ENCODE measurements at places on chromosomes 4 and X.

DNA sequence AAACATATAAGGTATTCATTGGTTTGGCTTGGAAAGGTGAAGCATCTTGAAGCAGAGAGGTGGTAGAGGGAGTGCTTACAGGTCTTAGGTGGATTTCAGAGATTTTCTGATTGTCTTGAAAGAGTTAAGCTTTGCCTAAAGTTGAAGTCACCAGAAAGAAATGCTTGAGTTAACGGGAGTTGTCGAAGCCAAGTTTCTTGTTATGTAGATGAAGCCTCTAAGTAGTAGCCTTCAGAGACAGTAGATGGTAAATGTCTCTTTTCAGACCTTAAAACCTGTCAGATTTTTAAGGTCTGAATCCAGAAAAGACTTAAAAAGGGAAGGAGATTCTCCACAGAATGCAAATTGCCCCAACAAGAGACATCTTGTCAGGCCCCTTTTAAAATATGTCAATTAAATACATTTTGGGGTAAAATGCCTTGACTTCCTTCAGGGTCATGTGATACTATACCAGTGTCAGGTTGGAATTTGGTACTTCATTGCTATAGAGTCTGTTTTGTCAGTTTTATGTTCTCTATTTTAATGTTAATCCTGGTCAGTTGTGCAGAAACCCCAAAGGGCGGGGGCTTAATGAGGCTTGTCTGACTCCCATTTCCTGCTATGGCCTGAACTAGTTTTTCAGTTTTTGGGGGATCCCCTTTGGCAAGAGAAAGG lies 81.0 kb downstream of the PCDH18 start:
- no peak for DNase-seq

- DNase-seq: no peak
Observed at GRCh38 chr4:3324093-3324815, 31.4 kb downstream of the RGS12 start.

GRCh38 chr4:69832326-69833030 lies 27.5 kb downstream of the SULT1E1 start:
- DNase-seq: no peak

- DNase-seq: no peak
Observed at GRCh38 chr4:12958436-12958835, 525.7 kb downstream of the RAB28 start.

- DNase-seq: no peak
Observed at GRCh38 chr4:25799522-25799921, 63.3 kb downstream of the SEL1L3 start.

- no peak for DNase-seq
Observed at GRCh38 chr4:89753601-89754066, 83.3 kb downstream of the SNCA start.

DNA sequence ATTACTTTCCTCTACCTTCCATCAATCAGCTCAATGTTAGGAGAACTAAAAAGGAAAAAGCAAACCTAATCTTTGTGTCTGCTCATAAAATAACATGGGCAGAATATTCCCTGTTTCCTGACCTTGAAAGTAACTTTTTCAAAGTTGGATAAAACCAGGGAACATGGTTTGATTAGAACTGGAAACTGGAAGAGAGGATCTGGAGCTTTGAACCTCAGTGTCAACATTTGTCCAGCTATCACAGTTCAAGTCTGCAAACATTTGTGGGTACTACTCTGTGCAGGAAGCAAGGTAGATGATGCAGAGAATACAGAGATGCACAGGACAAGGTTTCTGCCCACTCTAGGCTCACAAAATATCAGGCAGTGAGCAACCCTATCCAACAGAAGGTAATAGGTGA lies 86.4 kb upstream of the TAB3 start:
- no peak for DNase-seq

- DNase-seq: no peak
Observed at GRCh38 chr4:7693237-7693608, 246.4 kb downstream of the AFAP1 start.

Measured in stimulated activated naive CD8-positive, alpha-beta T cell treated with anti-CD3 and anti-CD28 coated beads, Interleukin-15, amount 100 ng/mL, for 72 hours (primary cell).